ENCODE measurements at places on chromosomes 11 and 22.

- peak; percentile 37 for DNase-seq
Observed at GRCh38 chr22:40898850-40899357, 37.0 kb upstream of the DNAJB7 start.

DNA sequence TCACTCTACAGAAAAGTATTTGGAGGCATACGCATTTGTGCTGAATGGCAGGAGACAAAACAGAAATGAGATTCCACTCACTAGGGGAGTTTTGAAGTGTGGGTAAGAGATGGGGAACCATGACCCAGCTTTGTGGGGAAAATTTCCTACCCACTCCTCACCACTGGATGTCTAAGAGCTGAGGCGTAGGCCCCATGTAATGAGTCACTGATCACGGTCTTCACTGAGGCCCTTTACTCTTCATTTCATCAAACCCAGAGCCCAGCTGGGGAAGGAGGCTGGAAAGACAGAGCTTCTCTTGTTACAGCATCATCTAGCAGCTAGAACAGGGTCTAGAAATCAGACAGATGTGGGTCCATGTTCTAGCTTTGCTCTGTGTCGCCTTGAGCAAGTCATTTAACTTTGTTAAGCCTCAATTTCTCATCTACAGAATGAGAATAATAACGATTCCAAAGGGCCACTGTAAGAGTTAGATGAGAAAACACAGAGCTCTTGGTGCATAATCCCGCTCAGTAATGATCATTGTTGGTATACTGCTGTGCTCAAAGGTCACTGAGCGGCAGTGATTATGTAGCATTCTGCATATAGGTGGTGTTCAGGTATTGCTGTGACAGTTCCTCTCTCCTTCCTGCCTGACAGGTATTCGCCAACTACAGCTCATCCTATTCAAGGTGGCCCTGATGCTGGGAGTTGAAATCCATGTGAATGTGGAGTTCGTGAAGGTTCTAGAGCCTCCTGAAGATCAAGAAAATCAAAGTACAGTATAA lies 97.2 kb downstream of the MICAL2 start:
- peak; percentile 75 for DNase-seq

DNA sequence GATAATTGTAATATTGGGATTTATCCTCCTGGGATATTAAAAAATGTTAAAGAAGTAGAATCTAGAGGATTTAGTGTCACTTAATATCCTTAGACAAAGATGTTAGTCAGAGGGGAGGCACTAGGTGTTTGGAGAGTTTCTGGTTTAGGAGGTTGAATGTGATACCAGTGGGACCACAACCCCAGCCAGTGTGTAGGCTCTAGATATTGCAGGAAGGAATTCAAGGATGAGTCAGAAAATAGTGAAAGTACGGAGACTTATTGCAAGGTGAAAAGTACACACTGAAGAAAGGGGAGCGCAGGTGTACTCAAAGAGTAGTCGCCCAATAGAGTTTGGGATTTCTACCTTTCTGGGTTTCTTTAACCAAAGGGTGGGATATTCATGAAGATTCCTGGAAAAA lies 5.7 kb upstream of the TMEM41B start:
- no peak for DNase-seq

DNA sequence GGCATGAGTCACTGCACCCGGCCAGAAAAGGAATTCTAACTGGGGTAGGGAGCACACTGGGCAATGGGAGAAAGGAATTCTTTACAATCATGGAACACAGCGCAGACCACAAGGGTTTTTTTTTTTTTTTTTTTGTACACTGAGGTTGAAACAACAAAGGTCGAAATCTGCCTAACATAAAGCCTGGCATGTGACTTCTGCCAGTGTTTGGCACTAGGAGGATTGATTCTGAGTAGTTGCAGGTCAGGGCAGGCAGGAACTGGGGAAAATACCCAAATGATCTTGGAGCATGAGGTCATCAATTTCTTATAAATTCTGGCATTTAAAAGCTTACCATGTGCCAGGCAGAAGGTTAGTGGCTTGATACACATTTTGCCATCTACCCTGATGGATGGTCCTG lies 202.0 kb upstream of the SNX19 start:
- DNase-seq: no peak

DNA sequence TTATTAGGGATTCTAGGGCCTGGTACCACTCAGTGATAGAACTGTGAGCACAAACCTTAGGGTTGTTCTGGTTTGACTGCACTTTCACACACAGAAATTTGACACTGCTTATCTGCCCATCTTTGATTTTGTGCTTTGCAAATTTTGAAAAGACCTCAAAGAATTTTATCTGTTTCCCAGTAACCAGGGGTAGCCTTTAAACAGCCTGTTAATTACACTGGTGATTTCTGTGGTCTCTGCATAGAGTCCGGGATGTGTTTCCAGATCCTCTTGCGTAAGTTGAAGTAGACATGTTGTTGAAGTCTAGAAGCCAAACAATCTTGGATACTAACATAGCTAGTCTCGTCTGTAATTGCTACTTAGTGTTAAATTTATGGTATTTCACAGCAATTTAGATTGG lies 75.3 kb downstream of the C22orf31 start:
- DNase-seq: no peak

DNA sequence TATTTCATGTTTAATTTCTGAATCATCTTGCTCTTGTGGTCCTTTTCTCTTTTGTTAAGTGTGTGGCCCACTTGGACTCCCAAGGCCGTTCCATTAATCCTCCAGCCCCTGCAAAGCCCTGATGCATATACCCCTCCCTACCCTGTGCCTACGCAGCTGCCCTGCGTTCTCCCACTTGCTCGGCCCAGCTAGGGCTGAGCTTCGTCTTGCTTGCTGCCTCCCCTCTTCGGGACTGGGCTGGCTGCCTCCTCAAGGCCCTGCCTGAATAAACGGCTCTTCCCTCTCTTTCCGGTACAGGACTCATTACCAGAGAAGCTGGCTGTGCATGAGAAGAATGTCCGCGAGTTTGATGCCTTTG lies 28.5 kb downstream of the ARHGAP1 start:
- no peak for DNase-seq

DNA sequence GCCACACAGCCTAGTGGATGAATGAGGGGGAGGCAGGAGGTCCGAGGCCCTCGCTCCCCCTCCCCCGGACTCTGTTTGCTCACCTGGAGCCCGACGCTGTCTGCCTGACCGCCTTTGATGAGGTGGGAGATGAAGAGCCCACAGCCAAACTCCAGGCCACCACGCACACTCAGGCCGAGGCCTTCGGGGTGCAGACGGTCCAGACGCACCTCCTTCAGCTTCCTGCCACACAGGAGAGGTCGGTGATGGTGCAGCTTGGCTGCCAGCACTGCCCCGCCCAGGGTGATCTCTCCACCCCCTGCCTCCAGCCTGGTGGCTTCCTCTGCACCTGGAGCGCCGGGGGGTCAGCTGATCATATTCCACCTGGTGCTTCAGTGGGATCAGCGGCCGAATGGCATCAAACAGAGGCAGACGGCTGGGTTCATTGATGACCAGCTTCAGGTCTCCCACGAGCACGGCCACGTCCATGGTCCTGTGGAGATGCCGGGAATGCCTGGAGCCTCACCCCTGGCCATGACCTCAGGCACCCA lies 13.1 kb downstream of the USH1C start:
- DNase-seq: no peak

- DNase-seq: no peak
Observed at GRCh38 chr11:73866586-73866996, 10.1 kb downstream of the COA4 start.

GRCh38 chr11:19953336-19953735 lies 206.9 kb downstream of the DBX1 start:
- no peak for DNase-seq

DNA sequence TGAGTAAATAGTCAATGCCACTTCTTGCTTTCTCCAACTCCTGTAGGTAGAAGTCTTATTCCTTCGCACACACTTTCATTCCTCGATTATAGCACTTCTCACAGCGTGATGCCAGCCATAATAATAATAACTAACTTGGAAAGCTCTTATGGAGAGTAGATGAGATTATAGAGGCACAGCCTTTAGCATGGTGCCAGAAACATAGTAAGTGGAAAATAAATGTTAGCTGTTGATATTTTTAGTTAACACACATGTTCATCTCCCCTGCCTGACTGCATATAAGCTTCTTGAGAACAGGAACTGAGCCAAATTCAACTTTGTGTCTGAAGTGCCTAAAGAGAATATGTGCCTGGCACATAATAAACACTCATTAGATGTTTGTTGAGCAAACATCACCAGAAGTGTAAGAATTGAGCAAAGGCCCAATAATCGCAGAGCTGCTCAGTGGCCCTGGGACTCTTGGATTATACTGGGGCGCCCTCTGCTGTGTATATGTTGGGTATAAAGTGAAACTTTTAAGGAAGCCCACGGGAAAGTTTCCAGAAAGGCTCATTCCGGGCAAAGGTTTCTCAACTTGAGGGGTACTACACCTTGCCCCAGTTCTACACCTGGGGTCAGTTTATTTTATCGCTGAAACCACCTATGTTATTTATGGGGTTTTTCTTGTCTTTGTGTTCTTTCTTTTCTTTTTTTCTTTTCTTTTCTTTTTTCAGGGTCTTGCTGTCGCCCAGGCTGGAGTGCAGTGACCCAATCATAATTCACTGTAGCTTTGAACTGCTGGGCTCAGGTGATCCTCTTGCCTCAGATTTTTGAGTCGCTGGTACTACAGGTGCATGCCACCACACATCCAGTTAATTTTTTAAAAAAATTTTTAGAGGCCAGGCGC lies 22.3 kb downstream of the SLN start:
- DNase-seq: peak; percentile 68

DNA sequence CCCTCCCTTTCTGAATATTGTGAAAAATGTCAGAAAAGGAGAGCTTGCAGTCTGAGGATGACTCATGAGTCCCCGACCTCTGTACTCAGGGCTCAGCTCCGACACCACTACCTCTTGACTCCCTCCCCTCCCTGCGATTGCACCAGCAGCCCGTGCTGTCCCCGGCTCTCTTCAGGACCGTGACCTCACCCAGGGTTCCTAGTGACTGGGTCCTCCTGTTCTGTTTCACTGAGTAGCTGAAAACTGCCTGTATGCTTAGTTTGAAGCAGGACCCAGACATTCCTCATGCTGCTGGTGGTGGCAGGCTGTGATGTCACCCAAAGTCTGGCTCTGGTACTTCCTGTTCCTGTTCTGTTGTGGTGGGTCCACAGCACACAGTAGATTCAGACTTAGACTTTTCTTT lies 11.7 kb downstream of the PHRF1 start:
- peak; percentile 70 for DNase-seq

DNA sequence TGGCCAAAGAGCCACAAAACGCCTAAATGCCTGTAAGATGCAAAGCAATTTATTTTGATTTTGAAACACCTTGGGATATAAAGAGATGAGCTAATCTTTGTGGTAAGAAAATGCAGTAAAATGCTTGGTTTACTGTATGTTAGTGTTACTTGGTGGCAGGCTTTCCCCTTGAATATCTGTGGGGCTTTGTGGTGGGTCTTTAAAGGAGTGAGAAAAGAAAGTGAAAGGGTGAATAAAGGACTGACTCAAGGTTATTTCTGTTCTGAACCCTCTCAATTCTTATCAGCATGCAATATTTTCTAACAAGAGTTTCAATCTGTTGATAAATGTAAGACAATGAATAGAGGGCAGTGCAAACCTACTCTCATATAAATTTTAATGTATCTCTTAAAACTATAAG lies 1555.9 kb upstream of the RAG2 start:
- DNase-seq: no peak

DNA sequence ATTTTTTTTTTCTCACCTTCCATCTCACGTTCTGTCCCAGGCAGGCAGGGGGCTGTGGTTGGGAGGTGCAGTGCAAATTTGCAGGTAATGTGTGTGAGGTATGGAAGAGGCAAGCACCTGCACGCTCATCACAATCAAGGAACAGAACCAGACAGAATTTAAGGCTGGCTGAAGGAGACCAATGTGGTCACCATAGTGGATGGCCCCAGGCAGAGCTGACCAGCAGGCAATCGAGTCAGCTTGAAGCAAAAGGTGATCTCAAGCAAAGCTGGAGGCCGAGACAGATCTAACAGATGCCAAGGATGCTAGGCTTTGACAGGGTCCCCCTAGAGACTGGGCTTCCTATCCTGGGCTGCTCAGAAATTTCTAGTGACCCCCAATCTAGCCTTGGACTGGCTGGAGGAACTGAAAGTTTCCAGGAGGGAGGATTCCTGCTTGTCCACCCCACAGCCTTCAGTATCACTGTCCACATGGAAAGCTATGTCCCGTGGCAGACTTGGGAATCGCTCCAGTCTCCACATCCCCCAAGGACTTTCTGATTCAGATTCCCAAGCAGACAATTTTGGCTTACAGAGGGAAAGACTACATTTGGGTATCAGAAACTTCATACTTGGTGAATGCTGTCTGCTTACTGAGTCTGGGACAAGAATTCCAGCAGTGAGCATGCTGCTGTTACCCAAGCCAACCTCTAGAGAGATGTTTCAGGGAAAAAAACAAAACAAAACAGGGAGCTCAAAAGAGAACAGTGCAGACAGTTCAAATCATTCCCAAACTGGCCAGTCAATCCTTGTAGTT lies 9.0 kb upstream of the MICAL3 start:
- no peak for DNase-seq

GRCh38 chr11:122270535-122270934 lies 154.5 kb upstream of the BLID start:
- no peak for DNase-seq

GRCh38 chr11:74927496-74927895 lies 21.4 kb downstream of the XRRA1 start:
- DNase-seq: no peak

- DNase-seq: no peak
Observed at GRCh38 chr11:33774736-33775466, 581 bp upstream of the FBXO3 start.

- no peak for DNase-seq
Observed at GRCh38 chr11:82980292-82980691, 78.8 kb downstream of the DDIAS start.

GRCh38 chr22:19802001-19802893 lies 41.7 kb downstream of the TBX1 start:
- no peak for DNase-seq

GRCh38 chr11:93784935-93785360 lies 866 bp downstream of the MED17 start:
- DNase-seq: no peak

GRCh38 chr22:43534916-43535315 lies 123.1 kb downstream of the MPPED1 start:
- no peak for DNase-seq

GRCh38 chr11:88345408-88345807 lies 7.9 kb upstream of the CTSC start:
- no peak for DNase-seq

Data from stimulated activated CD4-positive, alpha-beta T cell treated with anti-CD3 and anti-CD28 coated beads, Interleukin-4, amount 100 ng/mL, for 24 hours (primary cell).